ENCODE measurements at places on chromosomes 1 and 21. TPM values are rescaled to one million over a fixed set of nuclear protein-coding genes. Genes with fewer than 3 reads are reported as not detected.

Gene ZNF593OS
- total RNA-seq, result not detected

Gene FAM3B
- total RNA-seq, result 0.73 TPM

Gene POMGNT1
- total RNA-seq, result 6.7 TPM

Gene SYT14
- under 0.01 TPM for total RNA-seq

Gene UBXN10
- total RNA-seq, result 0.52 TPM

Gene NPL
- total RNA-seq, result 13.9 TPM

Gene KIF2C
- 0.21 TPM for total RNA-seq

Gene CENPF
- total RNA-seq, result 0.73 TPM

Gene ZNF683
- total RNA-seq, result 1.8 TPM

Gene TBX19
- total RNA-seq, result 1.5 TPM

Gene TMEM240
- total RNA-seq, result not detected

Gene ASCL5
- total RNA-seq, result not detected
